ENCODE measurements at places on chromosomes 16 and 17.

- DNase-seq = no peak
Observed at GRCh38 chr16:54346041-54346440, 59.5 kb upstream of the IRX3 start.

DNA sequence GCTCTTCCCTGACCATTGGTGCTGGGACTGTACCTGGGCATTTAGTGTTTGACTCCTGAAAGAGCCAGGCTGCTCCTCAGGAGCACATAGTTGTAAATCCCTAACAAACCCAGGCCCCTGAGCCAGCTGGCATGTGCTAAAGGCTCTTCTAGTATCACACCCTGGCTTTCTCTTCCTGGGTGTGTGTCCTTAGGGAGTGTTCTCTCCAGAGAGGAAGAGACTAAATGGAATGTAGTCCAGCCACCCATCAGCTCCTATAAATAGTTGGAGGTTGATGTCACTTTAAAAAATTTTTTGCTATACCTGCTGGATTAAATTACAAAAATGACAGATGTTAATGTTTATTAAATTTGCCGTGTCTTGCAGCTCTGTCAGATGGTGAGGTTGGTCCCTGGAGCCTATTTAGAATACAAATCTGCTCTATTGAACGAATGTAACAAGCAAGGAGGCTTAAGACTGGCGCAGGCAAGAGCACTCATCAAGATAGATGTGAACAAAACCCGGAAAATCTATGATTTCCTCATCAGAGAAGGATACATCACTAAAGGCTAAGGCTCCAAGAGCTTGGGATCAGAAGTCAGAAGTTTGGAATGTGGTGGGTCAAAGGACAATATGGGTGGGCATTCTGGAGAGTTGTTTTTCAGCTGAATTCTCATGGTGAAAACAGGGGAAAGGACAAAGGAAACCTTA lies 13.1 kb upstream of the DUSP14 start:
- no peak for DNase-seq

DNA sequence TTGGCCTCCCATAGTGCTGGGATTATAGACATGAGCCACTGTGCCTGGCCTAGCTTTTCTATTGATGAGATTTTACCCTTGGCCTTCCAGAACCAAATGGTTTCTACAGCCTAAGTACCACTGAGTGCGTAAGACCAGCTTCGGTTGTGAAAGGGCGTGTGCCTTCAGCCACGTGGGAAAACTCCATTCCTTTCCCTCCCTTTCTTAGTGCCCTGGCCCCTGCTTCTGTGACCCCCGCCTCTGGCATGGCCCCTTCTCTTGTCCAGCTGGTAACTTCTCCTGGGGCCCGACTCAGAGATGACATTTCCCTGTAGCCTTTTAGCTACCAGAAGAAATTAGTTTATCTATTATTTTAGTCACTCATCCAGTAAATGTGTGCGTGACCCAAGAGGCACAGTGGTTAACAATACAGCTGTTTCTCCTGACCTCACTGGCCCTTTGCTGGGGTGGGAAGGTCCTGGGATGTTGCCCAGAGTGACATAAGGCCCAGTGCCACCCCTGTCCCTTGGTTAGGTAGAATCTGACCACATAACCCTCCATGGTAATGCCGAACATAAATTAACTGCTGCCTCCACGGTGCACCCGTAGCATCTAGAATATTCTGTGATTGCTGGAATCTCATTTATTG lies 97.3 kb downstream of the PLCG2 start:
- no peak for DNase-seq

DNA sequence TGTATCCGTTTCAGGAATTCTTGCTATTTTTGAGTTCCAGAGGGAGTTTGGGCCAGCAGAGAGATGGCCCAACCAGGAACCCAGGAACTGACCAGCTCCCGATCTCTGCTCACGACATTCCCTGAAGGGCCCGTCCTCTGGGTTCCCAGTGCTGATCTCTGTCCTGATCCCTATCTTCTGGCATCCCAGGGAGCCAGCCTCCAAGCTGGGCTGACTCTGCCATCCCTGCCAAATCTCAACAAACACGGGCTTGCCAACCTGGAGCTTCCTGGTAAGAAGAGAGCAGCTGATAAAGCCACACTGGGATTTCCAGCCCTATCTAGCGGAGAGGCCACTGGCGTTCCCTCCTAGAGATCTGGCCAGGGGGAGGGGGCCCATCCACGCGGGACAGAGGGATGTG lies 16.2 kb downstream of the GPRC5B start:
- no peak for DNase-seq

DNA sequence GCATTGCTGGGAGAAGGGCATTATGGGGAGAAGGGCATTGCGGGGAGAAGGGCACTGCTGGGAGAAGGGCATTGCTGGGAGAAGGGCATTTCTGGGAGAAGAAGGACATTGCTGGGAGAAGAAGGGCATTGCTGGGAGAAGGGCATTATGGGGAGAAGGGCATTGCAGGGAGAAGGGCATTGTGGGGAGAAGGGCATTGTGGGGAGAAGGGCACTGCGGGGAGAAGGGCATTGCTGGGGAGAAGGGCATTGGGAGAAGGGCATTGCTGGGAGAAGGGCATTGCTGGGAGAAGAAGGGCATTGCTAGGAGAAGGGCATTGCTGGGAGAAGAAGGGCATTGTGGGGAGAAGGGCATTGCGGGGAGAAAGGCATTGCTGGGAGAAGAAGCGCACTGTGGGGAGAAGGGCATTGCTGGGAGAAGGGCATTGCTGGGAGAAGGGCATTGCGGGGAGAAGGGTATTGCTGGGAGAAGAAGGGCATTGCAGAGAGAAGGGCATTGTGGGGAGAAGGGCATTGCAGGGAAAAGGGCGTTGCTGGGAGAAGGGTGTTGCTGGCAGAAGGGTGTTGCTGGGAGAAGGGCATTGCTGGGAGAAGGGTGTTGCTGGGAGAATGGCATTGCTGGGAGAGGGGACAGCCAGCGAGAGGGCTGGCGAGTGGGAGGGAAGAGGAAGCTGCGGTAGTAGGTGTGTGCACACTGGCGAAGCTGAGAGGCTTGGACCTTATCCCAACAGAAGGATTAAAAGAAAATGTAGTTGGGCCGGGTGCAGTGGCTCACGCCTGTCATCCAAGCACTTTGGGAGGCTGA lies 4.6 kb upstream of the PYDC1 start:
- DNase-seq = no peak

DNA sequence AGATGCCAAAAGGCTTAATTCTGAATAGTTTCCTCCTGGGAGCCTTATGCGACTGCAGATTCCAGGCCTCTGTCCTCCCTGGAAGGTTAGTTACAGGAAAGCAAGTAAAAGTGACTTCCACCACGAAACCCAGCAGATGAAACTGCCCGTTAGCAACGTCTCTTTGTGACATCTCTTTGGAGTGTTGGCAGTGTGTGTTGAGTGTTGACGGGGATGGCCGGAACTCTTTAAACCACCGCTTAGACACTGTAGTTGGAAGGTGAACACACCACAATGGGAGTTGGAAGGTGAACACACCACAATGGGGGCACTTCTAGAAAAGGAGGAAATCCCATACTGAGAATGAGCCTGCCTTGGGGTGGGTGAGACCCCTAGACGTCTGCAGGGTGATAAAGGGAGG lies 858 bp downstream of the SKAP1 start:
- no peak for DNase-seq

GRCh38 chr17:43070257-43070656 lies 45.2 kb downstream of the RND2 start:
- no peak for DNase-seq

- DNase-seq = no peak
Observed at GRCh38 chr17:58614859-58615459, 76.9 kb downstream of the TEX14 start.

- no peak for DNase-seq
Observed at GRCh38 chr17:4426499-4427208, 7.1 kb upstream of the SPNS3 start.

DNA sequence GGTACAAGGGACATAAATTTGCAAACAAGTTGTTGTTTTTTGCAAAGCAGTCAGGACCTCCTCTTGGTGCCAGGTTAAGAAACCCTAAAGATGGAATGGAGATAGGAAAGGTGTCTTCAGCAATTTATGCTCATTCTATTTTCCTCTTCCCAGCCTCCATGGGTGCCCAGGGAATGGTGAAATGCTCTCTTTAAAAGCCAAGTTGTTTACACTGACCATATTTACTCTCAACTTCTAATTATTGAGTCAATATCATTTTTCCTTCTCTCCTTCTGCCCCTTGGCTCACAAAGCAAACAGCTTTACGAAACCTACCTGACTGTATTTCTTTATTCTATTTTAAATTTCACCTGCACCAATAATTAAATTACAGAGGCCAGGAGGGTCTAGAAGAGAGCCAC lies 138.5 kb upstream of the IRX3 start:
- DNase-seq = no peak

DNA sequence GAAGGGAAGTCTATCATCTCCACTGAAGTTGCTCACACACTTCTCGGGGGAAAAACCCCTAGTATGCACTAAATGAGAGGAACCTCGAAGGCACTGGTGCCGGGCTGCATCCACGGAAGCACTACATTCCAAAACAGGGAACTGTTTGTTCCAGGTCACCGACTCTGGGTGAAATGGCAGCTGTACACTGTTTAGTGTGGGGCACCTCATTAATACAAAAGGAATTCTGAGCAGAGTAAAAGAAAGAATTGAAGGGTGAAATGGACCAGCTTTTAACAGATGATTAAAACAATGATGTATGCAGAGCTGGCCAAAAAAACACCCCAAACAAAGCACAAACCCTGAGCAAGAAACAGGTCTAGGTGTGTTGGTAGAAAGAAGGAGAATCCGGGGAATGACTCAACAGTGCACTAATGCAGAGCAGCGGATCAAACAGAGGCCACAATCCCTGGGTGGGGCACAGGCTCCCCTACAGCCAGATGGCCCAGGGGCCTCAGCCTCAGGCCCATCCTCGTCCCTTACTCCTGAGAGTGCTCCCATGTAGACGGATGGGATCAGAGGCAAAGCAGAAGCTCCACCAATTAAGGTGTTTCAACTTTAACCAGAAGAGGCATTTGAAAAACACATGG lies 161.5 kb downstream of the ZFHX3 start:
- no peak for DNase-seq

- DNase-seq = no peak
Observed at GRCh38 chr16:52707676-52708337, 160.9 kb upstream of the TOX3 start.

DNA sequence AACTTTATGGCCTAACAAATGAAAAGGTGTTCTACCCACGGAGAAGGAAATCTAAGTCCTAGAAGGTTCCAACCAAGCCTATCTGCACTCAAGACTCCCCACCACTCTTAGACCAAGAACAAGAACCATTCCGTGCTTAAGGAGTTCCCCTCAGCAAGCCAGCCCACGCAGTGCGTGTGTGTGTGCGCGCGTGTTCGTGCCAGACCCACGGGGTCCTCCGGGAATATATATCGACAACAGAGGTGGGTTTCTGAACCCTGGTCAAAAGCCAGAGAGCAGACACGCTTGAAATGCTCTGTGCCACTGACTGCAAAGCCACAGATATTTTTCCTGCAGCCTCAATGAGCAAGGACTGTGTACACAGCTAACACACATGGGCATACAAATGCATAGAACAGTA lies 70.7 kb downstream of the SLC39A11 start:
- DNase-seq = no peak

DNA sequence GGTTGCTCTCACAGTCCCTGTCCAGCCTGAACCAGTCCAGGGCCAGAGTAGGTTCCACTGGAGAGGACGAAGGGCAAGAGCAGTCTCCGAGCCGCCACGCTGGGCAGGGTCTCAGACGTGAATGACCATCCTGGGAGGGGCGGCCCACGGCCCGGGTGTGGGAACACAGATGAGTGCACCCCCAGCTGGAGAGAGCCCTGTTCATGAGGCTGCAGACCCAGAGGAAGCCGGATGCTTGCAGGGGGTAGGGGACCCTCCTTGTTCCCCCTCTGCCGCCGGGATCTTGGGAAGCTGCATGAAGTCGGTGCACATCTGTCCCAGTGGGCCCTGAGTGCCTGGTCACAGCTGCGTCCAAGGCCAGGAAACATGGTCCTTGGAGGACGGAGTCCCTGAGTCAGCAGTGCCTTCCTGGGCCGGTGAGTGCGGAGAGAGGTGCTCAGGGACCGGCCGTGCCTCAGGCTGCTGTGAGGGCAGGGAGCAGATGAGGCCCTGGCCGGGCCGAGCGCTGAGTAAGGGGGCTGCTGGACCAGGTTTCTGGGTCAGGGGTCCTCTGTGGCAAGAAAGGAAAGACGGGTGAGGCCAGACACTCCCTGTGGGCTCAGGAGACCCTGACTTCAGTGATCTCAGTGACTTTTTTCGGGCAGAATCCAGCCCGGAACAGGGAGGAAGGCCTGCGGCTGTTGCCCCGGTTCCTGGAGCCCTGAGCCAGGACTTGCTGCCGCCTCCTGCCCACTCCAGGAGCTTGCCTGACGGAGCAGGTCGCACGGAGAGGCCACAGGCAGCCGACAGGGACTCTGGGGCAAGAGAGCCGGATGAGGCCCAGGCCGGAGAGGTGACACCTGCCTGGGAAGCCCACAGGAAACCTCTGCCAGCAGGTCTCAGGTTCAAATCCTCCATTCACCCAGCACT lies 45.8 kb downstream of the ACTG1 start:
- DNase-seq = no peak

GRCh38 chr17:39126436-39126835 lies 25.0 kb downstream of the PLXDC1 start:
- no peak for DNase-seq

DNA sequence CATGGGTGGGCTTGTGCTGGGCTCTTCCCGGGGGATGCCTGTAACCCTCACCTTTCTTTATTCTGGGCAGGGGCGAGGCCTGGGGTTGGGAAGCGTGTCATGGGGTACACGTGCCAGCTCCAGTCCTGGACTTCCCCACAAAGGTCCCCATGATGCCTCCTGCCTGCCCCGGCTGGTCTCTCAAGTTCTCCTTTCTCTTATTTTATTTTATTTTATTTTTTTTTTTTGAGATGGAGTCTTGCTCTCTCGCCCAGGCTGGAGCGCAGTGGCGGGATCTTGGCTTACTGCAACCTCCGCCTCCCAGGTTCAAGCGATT lies 8.6 kb downstream of the ATP2A3 start:
- no peak for DNase-seq

- no peak for DNase-seq
Observed at GRCh38 chr16:84169765-84170310, 17.0 kb downstream of the TAF1C start.

DNA sequence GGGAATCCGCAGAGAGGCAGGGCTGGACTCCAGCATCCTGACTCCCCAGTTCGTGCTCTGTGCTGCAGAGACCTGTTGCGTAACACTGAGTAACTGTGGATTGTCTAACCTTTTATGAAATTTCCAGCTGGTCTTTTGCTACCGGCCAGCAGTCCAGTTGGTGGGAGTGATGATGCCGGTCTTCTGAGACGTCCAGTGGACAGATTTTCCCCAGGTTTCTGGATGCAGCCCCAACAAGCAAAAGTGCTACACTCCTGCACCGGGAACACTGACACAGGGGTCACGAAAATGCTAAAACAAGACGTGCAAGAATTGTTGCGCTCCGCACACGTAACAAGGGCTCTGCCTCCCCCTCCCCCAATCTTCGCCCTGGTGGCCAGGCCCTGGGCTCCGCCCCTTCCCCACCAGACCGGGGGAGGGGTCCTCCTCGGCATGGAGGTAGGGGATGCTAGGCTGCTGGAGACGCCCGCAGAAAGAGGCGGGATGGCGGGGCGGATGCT lies 701 bp upstream of the MRC2 start:
- no peak for DNase-seq

GRCh38 chr17:44221084-44221861 lies 1.8 kb upstream of the UBTF start:
- peak; percentile 60 for DNase-seq
